ENCODE measurements at places on chromosomes 5 and 9.

GRCh38 chr9:93080406-93080805 lies 15.6 kb upstream of the CARD19 start:
- H3K27me3 ChIP-seq = no peaks in the 10 kb centered on the region
- no peak overlapping the region for H3K27ac ChIP-seq
- no peak for DNase-seq
- H3K4me3 ChIP-seq = no peak overlapping the region
- H3K36me3 ChIP-seq = peaks cover 5% of the 10 kb centered on the region

DNA sequence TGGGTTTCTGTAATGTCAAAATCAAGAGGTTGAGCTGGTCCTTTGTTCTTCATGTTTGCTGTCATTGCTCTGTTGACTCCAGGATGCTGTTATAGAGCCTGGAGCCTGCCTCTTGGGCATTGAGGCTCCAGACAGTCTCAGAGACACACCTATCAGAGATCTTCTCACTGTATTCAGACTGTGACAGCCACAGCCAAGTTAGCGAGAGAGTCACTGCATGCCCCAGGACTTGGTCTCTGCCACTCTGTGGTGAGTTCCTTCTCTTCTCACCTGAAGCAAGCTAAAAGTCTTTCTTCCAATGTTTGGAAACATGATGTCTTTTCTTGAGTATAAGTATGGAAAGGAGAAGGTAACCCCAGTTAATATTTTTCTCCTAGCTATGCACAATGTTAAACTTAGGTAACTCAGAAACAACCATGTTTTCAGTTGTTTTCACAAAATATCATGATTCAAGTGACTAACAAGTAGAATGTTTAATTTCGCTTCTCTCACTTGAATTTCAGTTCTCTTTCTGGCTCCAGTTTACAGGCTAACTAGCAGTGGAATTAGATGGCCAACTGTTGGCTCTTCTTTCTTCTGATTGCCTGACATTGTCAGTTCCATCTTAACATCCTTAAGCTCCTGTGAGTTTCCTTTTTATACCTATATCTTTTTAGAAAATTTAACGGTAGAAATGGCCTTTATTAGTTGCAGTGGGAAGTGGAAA lies 20.6 kb upstream of the ZFYVE16 start:
- no peak overlapping the region for H3K4me3 ChIP-seq
- H3K27me3 ChIP-seq = no peaks in the 10 kb centered on the region
- no peak for DNase-seq

DNA sequence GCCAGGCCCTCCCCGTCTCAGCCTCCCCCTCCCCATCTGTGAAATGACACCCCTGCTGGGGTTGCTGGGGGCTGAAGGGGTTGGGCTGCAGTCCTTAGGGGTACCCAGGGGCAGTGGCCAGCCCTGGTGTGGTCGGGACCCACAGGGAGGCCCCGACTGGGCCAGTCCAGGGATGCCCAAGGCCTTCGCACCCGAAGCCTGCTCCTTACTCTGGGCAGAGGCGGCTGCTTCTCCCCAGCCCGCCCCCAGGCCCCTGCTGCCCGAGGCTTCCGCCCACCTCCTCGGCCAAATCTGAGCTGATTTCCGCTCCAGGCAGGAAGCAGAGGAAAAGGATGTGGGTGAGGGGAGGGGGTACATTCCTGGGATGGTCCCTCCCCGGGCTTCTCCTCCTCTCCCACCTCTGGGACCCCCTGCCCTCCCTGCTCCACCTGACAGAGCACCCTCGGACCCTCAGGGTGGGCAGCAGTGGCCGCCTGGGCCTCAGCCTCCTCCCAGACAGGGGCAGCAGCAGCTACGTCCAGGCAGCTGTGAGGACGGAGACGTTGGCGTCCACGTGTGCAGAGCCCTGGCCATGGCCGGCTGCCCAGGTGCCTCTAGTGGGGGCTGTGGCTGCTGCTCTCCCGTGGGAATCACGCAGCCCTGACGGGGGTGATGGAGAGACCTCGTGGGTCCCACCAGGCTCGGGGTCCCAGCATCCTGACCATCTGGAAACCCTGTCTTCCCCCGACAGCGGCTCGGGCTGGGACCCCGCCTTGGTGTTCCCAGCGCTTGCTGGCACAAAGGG lies 4.2 kb upstream of the NRARP start:
- no peaks in the 10 kb centered on the region for H3K27me3 ChIP-seq
- H3K27ac ChIP-seq = no peak overlapping the region
- no peak for DNase-seq
- no peaks in the 10 kb centered on the region for H3K36me3 ChIP-seq

GRCh38 chr5:69187342-69187741 lies 2.0 kb upstream of the CENPH start:
- no peak for DNase-seq
- H3K27ac ChIP-seq = no peak overlapping the region

- H3K27me3 ChIP-seq = no peaks in the 10 kb centered on the region
- no peak overlapping the region for H3K27ac ChIP-seq
- no peak overlapping the region for H3K4me3 ChIP-seq
- H3K4me1 ChIP-seq = no peaks in the 10 kb centered on the region
- no peak for DNase-seq
- no peaks in the 10 kb centered on the region for H3K36me3 ChIP-seq
These were observed 117.9 kb downstream of the ANXA1 start for GRCh38 chr9:73269430-73270101.

GRCh38 chr5:56517011-56517416 lies 283.9 kb upstream of the ANKRD55 start:
- no peaks in the 10 kb centered on the region for H3K36me3 ChIP-seq
- no peak overlapping the region for H3K27ac ChIP-seq
- H3K4me1 ChIP-seq = peaks cover 16% of the 10 kb centered on the region
- H3K27me3 ChIP-seq = no peaks in the 10 kb centered on the region
- no peak overlapping the region for H3K4me3 ChIP-seq

DNA sequence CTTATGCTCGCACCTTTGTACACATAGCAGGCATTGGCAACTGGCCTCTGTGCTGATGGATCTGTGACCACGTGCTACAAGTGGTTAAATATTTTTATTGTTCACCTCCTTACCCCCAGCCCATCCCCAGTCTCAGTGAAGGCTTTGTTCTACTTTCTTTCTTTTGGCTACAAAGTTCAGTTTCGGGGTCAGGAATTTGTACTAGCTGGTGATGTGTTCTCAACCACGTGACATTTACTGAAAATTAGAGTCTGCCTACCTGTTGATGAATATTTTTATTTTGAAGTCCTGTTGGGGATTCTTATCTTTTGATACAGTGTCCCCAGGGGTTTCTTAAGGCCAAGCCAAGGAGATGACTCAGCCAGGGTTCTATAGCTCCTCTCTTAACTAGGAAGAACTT lies 47.8 kb downstream of the C9orf57 start:
- H3K4me3 ChIP-seq = no peak overlapping the region
- H3K27me3 ChIP-seq = no peaks in the 10 kb centered on the region
- H3K4me1 ChIP-seq = no peaks in the 10 kb centered on the region
- DNase-seq = no peak

DNA sequence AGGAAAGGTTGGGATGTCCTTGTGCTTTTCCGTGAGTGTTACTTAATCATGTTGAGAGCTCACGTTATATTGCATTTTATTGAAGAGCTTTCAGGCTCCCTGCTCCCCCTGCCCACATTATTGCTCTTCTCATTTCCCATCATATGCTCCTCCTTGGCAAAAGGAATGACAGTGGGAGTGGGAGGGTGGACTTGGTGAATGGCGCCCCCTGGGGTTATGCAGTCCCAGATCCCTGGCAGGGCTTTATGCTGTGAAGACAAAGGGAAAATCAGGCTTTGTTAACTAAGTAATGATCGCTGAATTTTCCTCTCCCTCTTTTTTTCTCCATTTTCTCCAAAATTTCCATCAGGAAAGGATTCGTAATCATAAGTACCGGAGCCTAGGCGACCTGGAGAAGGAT lies 166.6 kb downstream of the SMARCA2 start:
- H3K36me3 ChIP-seq = no peaks in the 10 kb centered on the region
- no peaks in the 10 kb centered on the region for H3K4me1 ChIP-seq
- no peaks in the 10 kb centered on the region for H3K27me3 ChIP-seq
- no peak overlapping the region for H3K27ac ChIP-seq

GRCh38 chr5:74476046-74476818 lies 164.3 kb downstream of the ENC1 start:
- DNase-seq = no peak
- H3K27ac ChIP-seq = no peak overlapping the region
- no peaks in the 10 kb centered on the region for H3K27me3 ChIP-seq
- H3K4me3 ChIP-seq = no peak overlapping the region

- H3K27me3 ChIP-seq = no peaks in the 10 kb centered on the region
- no peaks in the 10 kb centered on the region for H3K36me3 ChIP-seq
- H3K4me3 ChIP-seq = no peak overlapping the region
- DNase-seq = no peak
- H3K4me1 ChIP-seq = no peaks in the 10 kb centered on the region
These were observed 96.9 kb downstream of the ATG10 start for GRCh38 chr5:82068723-82069122.

DNA sequence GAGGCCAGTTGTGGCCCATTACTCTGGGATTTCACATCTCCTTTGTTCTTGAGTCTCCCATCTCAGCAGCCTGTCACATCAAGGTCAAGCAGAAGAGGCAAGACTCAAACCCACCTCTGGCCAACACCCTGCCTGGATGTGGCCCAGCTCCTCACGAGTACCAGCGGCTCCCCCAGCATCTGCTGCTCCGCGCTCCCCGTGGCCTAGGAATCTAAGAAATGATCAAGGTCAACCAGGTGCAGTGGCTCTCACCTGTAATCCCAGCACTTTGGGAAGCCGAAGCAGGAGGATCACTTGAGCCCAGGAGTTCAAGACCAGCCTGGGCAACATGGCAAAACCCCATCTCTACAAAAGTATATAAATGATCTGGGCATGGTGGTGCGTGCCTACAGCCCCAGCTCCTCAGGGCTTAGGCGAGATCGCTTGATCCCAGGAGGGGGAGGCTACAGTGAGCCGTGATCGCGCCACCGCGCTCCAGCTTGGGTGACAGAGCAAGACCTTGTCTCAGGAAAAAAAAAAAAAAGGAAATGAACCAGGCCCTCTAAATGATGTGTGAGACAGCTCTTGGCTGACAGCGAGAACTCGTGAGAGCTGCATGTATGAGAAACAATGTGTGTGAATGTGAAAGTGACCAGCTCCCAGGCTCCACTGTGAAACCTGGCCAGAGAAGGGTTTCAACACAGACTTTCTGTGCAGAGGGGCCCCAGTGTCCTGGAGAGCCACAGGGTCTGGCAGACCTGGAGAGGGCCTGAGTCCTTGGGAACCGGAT lies 61.6 kb upstream of the ANGPTL2 start:
- no peaks in the 10 kb centered on the region for H3K27me3 ChIP-seq
- H3K4me3 ChIP-seq = no peak overlapping the region
- no peak overlapping the region for H3K27ac ChIP-seq
- H3K36me3 ChIP-seq = peaks cover 6% of the 10 kb centered on the region

DNA sequence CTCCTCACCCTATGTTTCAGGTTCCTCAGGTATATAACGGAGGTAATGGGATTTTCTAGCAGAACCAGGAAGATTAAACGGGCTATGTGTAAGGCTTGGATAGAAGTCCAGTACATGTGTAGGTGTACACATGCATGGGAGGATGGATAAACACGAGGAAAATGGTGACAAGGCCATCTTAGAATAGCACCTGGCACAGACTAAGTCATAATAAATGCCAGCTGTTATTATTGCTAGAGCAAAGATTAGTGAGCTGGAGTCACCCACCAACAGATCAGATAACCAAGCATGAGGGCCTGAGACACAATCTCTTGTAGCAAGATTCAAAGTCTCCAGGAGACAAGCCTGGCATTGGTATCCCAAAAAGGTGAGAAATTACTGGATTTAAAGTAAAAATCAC lies 21.1 kb downstream of the SPOCK1 start:
- no peaks in the 10 kb centered on the region for H3K4me1 ChIP-seq
- no peak for DNase-seq
- no peaks in the 10 kb centered on the region for H3K36me3 ChIP-seq
- H3K27me3 ChIP-seq = no peaks in the 10 kb centered on the region
- no peak overlapping the region for H3K27ac ChIP-seq

DNA sequence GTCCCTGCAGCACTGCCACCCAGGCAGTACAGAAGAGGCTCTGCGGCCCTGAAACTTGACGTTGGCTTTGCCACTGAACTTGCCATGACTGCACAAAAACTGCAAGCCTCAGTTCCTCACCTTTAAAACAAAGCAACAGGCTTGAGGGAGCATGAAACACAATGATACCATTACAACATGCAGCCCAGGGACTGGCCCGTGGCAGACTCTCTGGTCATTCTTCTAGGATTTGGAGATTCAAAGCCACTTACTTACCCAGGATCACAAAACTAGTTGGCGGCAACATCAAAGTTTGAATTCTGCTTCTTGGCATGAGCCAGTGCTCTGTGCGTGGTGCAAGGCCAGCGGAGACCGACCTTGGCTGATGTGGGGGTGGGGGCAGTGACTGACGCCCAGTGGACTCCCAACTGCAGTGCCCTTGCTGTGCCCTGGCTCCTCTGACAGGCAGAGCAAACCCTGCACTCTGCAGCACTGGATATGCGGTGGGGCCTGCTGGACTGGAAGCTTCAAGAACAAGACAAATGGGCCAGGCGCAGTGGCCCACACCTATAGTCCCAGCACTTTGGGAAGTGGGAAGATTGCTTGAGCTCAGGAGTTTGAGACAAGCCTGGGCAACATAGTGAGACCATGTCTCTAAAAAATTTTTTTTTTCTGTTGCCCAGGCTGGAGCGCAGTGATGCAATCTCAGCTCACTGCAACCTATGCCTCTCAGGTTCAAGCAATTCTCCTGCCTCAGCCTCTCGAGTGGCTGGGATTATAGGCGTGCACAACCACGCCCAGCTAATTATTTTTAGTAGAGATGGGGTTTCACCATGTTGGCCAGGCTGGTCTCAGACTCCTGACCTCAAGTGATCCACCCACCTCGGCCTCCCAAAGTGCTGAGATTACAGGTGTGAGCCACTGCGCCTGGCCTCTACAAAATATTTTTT lies 18.9 kb downstream of the SQSTM1 start:
- H3K36me3 ChIP-seq = no peaks in the 10 kb centered on the region
- peaks cover 8% of the 10 kb centered on the region for H3K4me1 ChIP-seq
- no peak overlapping the region for H3K4me3 ChIP-seq
- no peak overlapping the region for H3K27ac ChIP-seq
- DNase-seq = no peak
- H3K27me3 ChIP-seq = no peaks in the 10 kb centered on the region
